RPMI8226 (cell line): ENCODE measurements at places on chromosomes 7 and 10.

DNA sequence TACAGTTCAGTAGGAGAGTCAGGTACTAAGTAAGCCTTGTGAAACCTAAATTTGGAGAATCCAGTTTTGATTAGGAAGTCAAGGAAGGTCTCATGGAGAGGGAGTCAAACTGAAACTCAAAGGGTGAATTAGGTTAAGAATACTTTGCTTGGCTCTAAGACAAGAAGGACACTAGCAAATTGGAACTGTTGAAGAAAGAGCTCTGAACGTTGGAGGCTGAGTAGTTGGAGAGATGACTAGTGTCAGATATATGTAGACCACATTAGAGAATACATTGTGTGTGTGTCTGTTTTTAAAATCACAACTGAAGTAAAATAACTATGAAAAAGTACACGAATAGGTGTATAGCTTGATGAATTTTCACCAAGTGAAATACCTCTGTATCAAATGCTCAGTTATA is 6.3 kb downstream of the VPS26A start:
- DNase-seq = no peak

- DNase-seq = no peak
Measured at GRCh38 chr7:1080252-1080920, 7.5 kb upstream of the GPER1 start.

DNA sequence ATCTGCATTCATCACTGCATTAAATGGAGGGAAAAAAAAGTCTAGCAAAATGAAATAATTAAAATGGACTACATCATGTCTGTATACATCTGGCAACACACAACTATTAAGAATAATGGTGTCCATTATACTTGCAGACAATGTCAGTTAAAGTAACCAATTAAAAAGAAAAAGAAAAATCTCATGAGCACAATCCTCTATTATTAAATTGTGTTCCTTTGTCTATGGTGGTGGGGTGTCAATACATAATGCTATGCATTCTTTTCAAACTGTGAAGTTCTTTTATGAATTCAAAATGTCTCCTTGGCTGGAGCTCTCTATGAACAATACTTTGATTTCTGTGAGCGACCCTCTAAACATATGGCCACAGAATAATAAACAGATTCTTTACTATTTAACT is 63.5 kb downstream of the NRP1 start:
- DNase-seq = no peak

GRCh38 chr7:13551503-13551902 is 438.0 kb downstream of the ETV1 start:
- DNase-seq = no peak

- no peak for DNase-seq
Measured at GRCh38 chr7:114481999-114482398, 67.4 kb downstream of the FOXP2 start.

GRCh38 chr7:134605978-134606923 is 40.4 kb upstream of the BPGM start:
- DNase-seq = peak; percentile 80

- no peak for DNase-seq
Measured at GRCh38 chr7:74121401-74122249, 38.0 kb downstream of the LIMK1 start.

DNA sequence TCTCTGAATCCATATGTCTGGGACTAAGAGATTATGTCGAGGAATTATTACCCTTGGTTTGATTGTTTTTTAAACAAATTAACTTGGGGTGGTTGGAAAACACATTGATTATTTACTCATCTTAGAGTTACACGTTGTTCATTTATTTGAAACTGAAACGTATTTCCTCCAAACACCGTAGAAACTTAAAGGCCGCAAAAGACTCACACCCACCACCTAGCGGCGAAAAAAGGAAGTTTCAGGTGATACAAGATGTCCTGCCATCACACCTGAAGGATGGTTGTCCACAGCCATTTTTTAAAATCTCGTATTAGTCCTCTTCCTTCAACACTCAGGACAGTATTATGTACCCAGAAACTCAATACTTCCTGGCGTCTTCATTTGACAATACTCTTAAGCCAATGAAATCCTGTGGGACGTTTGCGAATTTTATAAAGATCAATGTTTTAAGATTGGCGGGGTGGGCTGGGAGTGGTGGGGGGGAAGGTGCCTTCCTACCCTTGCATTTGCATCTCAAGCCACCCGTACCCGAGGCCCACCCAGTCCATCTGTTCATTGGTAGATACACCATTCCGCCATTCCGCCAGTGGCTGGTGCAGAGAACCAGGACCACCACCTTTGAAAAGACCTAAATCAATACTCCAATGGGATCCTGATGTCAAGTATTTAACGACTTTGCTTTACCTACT is 1.4 kb upstream of the LCOR start:
- DNase-seq = peak; percentile 81

- DNase-seq = peak; percentile 77
Measured at GRCh38 chr7:6637544-6638229, 569 bp downstream of the ZNF316 start.

- no peak for DNase-seq
Measured at GRCh38 chr7:140404565-140405065, 757 bp downstream of the RAB19 start.
